H9 (cell line): ENCODE measurements at places on chromosomes 11 and 22. TPM values are rescaled to one million over a fixed set of nuclear protein-coding genes. Genes with fewer than 3 reads are reported as not detected.

- peaks cover 3% of the 10 kb centered on the region; the same call in 1 of the 2 replicates for H3K4me1 ChIP-seq
- no peak overlapping the region for H3K27ac ChIP-seq
- no peak overlapping the region for H3K4me3 ChIP-seq
- DNase-seq = no peak
Measured at GRCh38 chr22:35524966-35525686, 15.5 kb upstream of the RASD2 start.

MMP27 gene
- total RNA-seq = not detected in 2 replicates

DNA sequence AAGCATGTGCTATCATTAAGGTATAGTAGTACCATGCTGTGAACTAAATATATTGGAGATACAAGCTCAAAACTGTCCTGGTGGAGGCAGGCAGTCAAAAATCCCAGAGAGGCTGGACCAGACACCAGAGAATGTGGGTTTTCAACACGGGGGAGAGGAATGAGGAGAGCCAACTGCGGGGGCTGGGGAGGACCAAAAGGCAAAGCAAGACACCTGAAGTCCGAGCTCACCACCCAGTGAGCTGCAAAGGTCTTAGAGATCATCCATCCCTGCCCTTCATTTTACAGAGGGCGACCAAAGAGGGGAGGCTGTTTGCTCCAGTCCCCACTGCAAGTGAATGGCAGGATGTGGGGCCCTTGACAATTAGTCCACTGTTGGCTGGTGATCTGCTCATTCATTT is 10.0 kb downstream of the RIBC2 start:
- H3K27me3 ChIP-seq = no peaks in the 10 kb centered on the region
- H3K4me3 ChIP-seq = no peak overlapping the region
- H3K27ac ChIP-seq = no peak overlapping the region
- DNase-seq = no peak
- H3K4me1 ChIP-seq = no peaks in the 10 kb centered on the region

- H3K4me1 ChIP-seq = no peaks in the 10 kb centered on the region
- H3K36me3 ChIP-seq = no peaks in the 10 kb centered on the region; the same call in 2 of the 3 replicates
- peak; percentile 46 for DNase-seq
- no peak overlapping the region for H3K27ac ChIP-seq
- no peaks in the 10 kb centered on the region for H3K27me3 ChIP-seq
Measured at GRCh38 chr11:101010899-101011298, 118.7 kb downstream of the PGR start.
